Nucleus accumbens (tissue), 56 donors: ENCODE measurements at places on chromosomes 3 and 15.

- DNase-seq, result no peak
These were observed 292.2 kb downstream of the PYDC2 start for GRCh38 chr3:191753196-191753595.

DNA sequence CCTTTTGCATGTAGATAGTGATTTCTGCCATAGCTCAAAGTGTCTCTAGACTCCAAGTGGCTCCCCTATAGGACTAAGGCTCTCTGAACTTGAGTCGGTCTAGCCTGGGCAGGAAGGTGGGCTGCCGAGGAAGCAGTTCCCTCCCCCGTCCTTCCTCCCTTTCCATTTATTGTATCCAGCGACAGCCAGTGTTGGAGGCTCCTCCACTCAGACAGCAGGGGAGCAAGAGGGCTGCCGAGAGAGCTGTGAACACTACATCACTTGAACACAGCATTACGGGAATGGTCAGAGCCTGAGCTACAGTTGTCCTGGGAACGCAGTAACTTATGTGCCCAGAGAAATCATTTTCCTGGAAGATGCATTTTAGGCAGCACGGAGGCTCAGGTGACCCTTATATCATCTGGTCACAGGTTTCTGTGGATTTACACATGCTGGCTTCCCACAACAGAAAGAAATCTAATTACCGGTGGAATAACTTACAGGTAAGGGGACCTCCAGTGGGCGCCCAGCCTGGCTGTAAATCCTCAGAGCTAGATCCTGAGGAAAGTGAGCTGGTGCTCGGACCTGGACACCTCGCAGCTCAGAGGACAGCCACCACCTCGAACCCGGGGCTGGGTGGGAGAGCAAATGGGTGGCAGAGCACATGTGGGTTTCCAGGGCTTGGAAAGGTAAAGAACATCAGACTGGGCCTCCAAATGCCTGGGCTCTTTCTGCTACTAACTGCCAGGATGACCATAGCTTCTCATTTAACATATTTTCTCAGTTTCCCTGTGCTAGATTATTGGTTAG lies 197.1 kb downstream of the UACA start:
- DNase-seq, result no peak

DNA sequence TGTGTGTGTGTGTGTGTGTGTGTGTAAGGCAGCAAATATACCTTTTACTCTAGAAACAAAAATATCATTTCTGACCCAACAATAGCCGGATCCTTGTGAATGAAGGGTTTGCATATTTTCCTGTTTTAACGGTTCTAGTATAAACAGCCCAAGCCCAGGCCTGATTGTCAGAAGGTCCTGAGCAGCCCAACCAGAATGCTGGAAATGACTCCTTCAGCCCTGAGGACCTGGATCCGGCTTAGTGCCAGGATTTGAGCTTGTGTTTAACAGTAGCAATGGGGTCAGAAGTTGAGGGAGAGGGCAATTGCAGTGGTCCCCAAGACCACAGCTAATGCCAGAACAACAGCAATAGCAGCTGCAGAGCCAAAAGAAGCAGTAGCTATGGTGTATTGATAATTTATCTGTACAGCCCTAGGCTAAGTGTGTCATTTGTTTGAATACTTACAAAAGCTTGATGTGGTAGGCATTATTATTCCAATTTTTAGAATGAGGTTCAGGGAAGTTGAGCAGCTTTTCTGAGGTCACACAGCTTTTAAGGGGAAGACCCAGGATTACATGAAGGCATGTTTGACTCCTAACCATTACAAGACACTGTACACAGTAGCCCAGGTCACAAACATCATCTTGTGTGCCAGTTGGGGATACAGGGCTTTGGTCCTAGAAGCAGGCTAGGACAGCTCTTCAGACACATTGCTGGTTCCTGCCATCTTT lies 12.8 kb downstream of the FOXL2 start:
- no peak for DNase-seq

DNA sequence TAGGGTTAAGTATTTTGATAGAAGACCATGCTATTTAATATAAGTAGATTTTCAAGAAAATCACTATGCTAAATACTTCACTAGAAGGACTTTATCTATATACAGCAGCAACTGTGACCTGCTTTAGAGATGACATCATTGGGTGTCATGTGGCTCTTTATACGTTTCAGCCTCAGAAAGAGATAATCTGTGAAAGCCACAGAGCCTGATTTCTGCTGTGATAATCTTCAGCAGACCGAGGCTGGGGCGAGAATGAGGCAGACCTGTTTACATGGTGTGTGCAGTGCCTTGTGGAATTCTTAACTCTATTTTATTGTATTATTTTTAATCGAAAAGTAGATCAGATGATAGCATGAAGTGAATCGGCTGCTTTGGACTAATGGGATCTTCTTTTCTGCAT lies 471.2 kb downstream of the MFSD1 start:
- no peak for DNase-seq

DNA sequence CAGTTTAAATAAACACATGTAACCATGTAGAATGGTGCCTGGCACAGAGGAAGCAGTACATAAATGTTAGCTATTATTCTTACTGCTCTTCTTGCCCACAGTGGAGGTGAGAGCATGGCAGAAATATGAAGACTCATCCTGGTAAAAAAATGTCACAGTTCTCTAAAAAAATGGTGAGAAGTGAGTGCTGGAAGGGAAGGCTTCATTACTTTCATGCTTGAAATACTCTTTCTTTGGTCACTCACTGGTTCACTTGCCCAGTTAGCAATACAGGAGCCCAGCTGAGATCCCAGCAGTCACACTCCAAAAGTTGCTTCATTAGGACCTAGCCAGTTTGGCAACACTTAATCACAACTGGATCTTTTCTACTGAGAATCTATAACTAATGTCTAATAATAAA lies 1017.2 kb downstream of the TUSC7 start:
- no peak for DNase-seq

GRCh38 chr15:82649226-82649999 lies 2.2 kb upstream of the CPEB1 start:
- no peak for DNase-seq

GRCh38 chr15:63610209-63610841 lies 13.1 kb downstream of the FBXL22 start:
- no peak for DNase-seq

DNA sequence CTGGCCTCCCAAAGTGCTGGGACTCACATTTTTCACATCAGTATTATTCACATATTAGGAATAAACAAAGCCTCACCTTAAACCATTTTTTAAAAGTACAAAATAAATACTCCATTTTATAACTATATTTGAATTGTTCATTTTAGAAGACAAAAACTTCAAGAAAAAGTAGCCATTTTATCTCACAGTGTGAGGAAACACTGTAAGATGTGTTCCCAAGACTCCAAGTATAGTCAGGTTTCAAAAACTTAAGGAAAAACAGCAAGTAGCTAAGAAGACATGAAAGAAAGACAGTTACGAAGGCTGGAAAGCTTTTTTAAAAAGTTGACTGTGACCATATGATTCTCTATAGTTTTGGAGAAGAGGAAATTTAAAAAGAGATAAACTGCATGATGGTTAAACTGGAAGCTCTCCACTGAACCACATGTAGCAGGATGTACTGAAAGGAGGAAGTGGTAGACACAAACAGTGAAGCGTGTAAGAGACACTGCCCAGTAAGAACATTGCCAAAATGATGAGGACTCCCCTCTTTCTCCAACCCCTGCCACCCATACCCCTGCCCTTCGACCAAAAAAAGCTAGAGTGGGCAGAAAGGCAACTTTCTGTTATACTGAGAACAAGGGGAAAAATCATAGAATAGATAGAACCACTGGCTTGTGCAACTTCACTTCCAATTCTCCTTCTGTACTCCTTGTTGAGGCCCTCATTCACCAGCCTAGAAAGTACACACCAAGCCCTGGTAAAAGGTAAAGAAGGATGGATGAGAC lies 6.2 kb upstream of the TMF1 start:
- no peak for DNase-seq

GRCh38 chr3:50003824-50004223 lies 63.9 kb downstream of the RBM6 start:
- no peak for DNase-seq

DNA sequence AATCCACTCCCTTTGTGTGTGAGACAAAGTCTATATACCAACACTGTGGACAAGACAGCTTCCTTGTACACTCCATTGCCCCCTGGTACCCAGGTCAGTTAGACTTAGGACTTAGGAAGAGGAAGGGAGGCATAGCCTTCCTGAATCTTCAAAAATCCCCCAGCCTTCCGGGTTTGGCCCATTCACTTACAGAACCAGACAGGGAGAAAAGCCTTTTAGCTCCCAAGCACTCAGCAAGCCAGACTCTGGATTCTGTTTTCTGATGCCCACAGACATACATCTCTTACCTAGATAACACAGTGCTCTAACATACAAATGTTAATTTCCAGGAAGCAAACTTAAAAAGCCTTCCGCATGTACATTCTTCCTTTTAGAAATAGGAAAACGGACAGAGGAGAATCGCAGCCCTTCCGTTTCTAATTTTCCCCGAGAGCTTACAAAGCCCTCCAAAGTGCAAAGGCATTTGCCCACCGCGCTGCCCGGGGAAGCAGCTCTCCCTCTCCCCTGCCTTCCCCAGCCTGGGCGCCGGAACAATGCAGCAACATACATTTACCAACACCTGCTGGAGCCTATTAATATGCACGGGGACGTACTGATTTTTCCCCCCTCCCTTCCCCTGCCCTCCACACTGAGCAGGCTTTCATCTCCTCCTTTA lies 442.0 kb downstream of the MAGI1 start:
- DNase-seq, result no peak

- no peak for DNase-seq
These were observed 1.1 kb downstream of the SLCO3A1 start for GRCh38 chr15:91854639-91854990.

- DNase-seq, result no peak
These were observed 6.6 kb upstream of the RAB11A start for GRCh38 chr15:65862682-65863081.

GRCh38 chr15:61393949-61394348 lies 164.8 kb upstream of the RORA start:
- no peak for DNase-seq

DNA sequence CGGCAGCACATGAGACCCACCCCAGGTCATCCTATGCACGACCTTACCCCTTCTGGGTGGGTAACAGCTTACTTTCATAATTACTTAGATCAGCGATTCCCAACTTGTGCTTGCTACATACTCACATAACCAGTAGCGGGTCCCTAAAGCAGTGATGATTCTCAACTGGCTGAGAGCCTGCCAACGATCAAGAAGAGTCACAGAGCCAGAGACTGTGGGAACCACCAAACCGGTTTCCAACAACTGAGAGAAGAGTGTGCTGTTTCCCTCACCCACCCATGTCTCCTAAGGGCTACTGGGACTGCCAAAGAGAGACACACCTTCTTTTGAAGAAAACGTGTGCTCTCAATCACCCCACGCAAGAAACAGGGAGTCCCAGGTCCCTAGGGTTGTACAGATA lies 12.0 kb upstream of the XXYLT1 start:
- DNase-seq, result no peak

GRCh38 chr3:34868935-34869334 lies 770.4 kb upstream of the ARPP21 start:
- DNase-seq, result no peak

DNA sequence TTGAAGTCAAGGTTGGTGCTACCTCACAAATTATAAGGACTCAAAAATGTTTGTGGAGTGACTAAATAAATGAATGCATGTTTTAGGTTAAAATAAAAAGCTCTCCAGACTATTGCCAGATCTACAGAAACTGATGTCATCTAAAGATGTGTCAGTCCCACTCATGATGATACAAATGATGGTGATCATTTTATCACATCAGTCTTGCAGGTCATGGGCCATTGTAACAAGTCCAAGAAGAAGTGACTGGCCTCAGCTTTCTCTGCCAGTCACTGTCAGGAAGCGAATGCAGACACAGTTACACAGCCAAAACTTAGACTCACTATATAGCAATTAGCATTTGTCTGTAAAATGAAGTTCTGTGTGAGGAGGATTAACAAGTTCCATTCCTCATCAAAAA lies 18.5 kb downstream of the ATP8B4 start:
- DNase-seq, result no peak

DNA sequence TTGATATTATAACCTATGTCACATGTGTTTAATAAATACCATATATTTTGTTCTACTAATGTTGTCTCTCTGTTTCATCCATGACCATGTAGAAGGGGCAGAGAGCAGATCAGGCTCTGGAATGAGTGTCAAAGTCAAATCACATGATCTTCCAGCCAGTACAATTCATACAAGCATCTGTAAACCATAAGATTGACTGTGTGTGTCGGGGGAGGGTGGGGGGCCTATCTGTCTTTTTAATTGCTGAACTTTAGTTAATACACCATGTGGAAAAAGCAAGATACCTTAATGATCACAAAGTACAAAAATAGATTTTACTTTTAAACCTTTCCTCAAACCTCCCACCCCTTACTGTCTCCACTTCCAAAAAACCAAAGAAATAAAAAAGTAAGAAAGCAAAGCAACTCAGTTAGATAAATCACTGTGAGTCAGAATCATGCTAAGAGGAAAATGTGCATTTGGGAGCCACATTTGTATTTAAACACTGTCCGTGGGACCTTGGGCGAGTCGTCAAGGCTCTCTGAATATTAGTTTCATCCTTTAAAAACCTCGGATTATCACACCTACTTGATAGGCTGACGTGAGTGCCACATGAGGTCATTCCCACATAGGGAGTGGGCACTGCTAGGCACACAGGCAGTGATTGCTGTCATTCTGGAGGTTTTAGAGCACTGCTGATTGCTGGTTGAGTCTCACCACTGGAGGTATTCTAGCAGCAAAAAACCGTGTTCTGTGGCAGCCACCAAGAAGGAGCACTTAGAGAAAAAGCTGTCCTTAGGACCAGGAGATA lies 21.0 kb upstream of the POLR2M start:
- no peak for DNase-seq

- DNase-seq, result no peak
These were observed 82.7 kb upstream of the SUCLG2 start for GRCh38 chr3:67737140-67737539.

DNA sequence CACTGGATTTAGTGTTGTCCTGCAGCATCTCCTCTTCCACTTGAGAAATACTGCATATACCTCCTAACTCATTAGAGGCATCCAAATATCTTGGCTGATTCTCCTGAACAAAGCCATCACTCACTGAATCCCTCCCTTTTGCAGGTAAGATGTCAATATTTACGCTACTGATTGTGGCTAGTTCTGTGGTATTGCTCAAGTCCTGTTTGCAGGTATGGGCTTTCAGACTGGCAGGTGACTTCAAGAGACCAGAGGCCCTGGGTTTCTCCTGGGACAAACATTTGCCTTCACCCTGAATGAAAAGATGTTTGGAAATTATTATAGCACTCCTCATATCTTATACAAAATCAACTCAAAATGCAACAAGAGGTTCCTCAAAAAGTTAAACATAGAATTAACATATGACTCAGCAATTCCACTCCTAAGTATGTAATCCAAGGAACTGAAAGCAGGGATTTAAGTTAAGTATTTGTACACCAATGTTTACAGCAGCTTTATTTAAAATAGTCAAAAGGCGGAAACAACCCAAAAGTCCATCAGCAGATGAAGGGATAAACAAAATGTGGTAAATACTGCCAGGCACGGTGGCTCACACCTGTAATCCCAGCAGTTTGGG lies 18.6 kb downstream of the NEK4 start:
- no peak for DNase-seq

GRCh38 chr15:79025201-79025600 lies 65.4 kb downstream of the RASGRF1 start:
- no peak for DNase-seq
